ENCODE measurements at places on chromosomes 16 and 17.
A peak's percentile ranks its signal among the peaks of the same experiment; 100 is the strongest.

DNA sequence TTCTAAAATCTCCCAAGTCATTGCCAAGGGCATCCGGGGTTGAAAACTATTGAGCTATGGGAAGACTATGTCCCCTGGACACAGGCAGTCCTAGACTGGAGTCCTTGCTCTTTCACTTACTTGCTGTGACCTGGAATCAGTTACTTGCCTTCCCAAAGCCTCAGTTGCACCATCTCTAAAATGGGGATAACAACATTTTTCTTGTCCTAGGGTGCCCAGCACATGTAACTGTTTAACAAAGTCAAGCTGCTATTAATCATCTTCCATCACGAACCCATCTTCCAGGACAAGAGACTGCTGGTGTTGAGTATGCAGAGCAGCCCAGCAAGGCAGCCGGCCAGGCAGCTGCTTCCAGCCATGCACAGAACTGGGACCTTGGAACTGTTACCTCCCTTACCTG, 9.9 kb upstream of the CACNG4 start:
- DNase-seq, result no peak

DNA sequence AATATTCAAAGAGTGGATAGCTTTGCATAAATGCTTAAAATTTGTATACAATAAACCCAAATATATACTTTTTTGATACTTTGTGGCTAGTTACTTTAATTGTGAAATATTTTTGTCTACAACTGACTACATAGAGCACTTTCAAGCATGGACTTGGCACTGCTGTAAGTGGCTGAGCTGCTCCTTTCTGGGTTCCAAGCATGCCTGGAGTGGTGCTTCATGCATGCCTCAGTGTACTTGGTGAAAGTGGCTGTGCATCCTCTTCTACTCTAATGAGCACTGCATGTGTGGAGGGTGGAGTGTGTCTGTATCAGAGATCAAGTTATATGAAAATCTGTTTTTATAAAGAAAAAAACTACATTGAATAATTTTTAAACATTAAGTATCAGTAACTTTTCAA, 94.1 kb downstream of the OMG start:
- DNase-seq, result no peak

GRCh38 chr17:34303606-34304005, 15.6 kb upstream of the CCL8 start:
- no peak for DNase-seq

GRCh38 chr16:12293017-12293618, 316.6 kb downstream of the SNX29 start:
- DNase-seq, result no peak

- DNase-seq, result no peak
Observed at GRCh38 chr16:21302454-21302853, 24.4 kb upstream of the CRYM start.

DNA sequence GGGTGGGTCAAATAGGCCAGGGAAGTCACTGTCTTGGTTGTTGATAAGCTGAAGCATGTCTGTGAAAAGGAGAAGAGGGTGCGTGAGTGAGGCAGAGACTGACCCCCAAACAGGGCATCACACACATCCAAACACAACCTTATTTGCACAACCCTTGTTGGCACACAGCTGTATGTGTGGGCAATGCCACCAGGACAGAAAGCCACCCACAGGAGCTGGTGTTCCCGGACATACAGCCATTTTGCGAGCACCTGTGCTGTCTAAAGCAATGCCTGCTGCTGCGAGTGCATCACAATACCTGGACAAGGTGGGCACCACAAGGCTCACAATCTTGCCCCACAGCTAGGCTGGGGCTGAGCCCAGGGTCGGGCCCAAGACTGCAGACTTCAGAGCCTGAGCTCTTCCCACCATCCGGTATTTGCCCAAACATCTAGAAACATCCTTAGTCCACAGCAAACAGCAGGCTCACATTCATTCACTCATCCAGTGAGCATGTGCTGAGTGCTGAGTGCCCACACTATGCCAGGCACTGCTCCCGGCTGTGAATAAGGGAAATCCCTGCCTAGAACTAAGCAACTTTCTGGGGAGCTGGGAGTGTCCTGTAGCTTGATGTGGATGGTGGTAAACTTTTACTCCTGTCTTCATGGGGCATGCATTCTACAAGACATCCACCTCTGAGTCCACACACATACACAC, 16.2 kb downstream of the SREBF1 start:
- DNase-seq, result no peak

DNA sequence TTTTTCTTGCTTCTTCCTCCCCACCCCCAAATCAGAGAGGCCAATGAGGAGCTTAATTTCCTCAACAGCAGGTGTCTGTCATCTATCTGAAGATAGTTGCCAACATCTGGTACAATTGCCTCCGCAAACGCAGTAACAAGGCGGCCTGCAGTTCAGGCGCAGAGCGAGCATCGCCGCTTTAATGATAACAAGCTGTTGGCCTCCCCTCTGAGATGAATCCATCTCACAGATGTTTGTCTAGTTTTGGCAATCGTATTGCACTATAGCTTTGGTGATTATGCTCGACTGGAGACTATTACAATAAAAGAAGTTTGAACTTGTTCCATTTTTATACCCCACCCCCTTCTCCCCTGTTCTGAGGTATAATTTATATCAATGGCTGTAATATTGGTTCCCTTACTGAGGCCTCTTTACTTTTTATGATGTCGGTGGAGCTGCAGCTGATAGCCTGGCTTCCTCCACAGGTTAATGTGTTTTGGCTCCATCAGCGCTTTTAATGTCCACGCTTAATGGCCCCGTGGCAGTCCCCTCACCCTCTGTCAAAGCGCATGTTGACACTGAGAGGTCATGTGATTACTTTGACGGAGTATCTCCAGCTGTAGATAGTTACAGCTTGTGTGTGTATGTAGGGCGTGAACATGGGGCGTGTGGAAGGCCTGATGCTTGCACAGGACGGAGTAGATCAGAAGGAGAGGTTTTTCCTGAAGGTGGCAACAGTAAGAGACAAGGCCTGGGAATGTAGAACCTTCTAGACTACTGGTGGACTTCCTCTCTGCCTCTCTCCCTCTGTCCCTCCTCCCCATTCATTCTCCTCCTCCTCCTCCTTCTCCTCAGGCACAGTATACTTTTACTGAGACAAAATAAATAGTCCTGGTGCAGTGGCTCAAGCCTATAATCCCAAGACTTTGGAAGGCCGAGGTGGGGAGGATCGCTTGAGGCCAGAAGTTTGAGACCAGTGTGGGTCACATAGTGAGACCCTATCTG, 164.7 kb downstream of the MSI2 start:
- no peak for DNase-seq

DNA sequence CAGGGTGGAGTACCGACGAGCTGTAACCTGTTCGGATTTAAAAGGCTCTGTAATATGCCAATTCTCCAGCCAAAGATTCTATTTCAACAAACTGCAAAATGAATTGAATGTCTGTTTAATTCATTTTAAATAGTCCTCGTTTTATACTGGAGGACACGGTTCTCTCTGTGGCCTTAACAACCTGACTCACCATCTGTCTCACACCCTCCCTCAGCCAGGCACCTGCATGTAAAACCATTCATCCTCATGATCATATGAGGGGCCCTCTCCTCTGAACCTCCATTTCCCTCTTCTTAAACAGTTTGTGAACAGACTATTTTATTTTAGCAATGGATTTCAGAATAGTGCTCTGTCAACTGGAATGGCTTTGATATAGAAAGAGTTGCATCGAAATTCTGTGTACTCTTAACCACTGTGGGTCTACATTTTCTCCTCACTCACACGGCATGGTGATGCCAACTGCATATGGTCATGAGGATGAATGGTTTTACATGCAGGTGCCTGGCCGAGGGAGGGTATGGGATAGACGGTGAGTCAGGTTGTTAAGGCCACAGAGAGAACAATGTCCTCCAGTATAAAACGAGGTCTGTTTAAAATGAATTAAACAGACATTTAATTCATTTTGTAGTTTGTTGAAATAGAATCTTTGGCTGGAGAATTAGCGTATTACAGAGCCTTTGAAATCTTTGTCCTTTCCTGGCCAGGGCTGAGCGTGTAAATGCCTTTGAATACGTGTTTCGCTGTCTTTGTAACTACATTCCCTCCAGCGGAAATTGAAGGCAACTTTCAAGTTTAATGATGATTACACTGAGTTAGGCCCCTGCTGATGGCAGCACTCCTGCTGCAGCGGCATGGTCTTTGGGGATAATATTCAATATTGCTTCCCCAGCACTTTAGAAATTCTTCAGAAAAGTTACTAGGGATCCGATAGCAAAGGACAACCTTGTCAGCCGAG, 329.6 kb downstream of the SNX29 start:
- no peak for DNase-seq

DNA sequence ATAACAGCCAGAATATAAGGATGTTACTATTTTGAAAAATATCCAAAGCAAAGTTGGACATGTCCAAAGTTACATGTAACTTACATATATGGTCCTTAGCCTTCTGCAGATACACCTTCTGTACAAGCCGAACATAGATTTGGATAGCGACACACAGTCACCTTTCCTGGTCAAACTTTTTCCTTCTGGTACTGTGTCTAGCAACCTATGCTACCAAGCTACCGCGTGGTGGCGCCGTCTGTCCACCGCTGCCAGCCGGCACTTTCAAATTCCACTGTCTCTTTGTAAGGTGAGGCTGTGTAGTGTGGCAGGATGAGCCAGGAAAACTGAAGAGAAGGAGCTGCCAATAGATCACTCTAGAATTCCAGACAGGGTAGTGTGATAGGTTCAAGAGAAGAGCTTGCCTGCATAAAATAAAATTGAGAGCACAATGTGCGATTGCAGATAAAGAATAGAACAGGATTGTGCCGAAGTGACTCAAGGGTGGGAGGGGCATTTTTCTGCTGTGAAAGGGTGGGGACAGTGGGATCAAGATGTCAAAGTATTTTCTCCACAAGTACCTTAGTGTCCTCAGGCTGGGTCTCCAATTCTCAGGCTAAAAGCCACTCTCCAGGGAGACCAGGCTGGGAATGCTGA, 366.9 kb downstream of the SLC39A11 start:
- peak; percentile 14 for DNase-seq

DNA sequence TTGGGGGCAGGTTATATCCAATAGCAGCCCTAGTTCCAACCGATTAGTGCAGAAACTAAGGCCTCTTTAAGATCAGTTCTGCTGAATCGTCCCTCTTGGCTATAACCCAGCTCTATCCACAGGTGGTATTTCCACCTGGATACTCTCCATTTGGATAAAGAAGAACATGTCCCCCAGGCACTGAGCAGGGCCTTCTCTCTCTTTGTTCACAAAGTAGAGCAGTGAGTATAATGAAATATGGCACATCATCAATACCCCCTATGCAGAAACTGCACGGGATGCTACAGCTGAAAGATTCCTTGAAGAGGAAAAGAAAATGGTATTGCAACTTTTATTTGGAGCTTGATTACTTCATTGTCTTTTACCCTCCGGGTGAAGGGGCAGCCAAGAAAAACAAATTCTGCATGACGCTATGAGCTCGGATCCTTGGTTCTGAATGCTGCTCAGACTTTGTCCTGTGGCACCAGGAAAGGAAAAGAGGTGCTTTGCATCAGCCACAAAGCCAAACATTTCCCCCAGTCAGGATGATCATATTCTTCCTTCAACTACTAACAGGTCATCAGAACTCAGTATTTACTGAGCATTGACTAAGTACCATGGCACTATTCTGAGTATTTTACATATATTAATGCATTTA, 399.7 kb downstream of the NPIPA8 start:
- no peak for DNase-seq

DNA sequence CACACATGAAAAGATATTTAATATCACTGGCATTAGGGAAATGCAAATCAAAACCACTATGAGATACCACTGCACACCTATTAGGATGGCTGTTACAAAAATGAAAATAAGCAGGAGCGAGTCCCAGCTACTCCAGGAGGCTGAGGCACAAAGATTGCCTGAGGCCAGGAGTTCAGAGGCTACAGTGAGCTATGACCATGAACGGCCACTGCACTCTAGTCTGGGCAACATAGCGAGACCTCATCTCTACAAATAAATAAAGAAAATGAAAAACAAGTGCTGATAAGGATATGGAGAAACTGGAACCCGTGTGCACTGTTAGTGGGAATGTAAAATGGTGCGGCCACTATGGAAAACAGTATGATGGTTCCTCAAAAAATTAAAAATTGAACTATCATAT, 23.6 kb downstream of the KIFC3 start:
- no peak for DNase-seq

DNA sequence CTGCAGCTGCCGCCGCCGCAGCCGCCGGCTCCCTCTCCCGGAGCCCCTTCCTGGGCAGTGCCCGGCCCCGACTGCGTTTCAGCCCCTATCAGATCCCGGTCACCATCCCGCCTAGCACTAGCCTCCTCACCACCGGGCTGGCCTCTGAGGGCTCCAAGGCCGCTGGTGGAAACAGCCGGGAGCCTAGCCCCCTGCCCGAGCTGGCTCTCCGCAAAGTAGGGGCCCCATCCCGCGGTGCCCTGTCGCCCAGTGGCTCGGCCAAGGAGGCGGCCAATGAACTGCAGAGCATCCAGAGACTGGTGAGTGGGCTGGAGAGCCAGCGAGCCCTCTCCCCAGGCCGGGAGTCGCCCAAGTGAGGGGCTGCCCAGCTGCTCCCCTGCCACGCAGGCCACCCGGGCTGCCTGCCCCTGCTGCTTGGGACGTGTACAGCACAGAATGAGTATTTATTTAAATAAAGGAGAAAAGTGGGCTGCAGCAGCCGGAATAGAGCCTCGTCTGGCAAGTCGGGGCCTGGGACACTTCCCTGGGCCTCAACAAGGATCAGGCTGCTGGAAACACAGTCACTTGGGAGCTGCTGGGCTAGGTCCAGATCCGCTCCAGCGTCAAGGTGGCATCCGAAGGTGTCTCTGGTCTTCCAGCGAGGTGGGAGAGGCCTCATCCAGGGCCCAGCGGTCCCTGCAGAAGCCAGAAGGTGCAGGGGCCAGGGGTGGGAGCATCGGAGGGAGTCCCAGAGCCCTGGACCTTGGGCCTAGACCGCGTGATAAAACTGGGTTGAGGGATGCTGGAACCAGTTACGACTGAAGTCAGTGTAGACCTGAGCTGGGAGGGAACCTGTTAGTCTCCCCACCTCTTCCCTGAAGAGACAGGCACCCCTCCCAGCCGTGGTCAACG, 8.8 kb downstream of the TBX2 start:
- DNase-seq, result peak; percentile 31

- DNase-seq, result no peak
Observed at GRCh38 chr16:1982013-1982433, 754 bp upstream of the NOXO1 start.

DNA sequence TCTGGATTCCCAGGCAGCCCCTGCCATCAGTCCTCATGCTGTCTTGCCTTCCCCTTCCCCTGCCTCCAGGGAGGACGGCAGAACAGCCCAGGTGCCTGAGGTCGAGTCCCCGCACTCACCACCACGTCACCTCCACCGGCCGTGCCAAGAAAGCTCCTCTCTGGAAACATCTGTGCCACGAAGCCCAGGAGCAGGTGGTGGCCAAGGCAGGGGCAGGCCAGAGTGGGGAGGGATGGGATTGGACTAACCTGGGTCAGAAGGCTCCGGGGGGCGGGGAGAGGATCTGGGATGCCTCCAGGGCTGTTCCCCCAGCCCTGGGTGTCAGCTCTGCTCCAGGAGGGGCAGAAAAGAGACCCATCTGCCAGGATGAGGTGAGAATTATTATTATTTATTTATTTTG, 7.4 kb upstream of the DPEP1 start:
- DNase-seq, result no peak

DNA sequence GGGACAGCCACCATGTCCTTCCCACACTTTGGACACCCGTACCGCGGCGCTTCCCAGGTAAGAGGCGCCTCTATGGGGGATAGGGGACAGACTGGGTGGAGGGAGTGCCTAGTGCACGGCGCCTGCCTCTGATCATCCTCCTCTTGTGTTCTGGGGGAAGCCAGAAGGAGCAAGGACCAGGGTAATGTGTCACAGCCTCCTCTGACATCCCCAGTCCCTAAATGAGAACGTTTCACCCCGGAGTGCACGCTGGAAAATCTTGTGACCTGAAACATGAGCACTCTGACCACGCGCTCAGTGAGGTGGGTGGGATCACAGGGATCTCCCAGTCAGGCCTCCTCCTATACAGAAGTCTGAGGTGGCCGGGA, 1.1 kb downstream of the IRX6 start:
- no peak for DNase-seq

Data from CD4-positive, alpha-beta T cell (primary cell).